ENCODE measurements at places on chromosomes 16 and 17. TPM values are rescaled to one million over a fixed set of nuclear protein-coding genes. Genes with fewer than 3 reads are reported as not detected.

- DNase-seq = no peak
These were observed 76.9 kb downstream of the CYB561 start for GRCh38 chr17:63369233-63369632.

DNA sequence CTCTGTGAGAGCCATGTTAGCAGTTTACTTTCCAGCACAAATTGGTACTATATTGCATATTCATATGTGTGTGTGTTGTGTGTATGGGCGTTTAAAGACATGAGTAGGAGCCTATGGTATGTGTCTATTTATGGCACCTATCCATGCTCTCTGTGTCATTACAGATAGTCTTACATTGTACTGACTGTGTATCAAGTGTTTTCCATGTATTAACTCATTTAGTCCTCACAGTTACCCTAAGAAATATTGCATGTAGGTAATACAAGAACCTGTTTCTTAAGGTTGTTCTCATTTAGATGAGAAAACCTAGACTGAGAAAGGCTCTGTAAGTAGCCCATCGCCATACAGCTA lies 1.6 kb downstream of the ALG1 start:
- DNase-seq = no peak

DNA sequence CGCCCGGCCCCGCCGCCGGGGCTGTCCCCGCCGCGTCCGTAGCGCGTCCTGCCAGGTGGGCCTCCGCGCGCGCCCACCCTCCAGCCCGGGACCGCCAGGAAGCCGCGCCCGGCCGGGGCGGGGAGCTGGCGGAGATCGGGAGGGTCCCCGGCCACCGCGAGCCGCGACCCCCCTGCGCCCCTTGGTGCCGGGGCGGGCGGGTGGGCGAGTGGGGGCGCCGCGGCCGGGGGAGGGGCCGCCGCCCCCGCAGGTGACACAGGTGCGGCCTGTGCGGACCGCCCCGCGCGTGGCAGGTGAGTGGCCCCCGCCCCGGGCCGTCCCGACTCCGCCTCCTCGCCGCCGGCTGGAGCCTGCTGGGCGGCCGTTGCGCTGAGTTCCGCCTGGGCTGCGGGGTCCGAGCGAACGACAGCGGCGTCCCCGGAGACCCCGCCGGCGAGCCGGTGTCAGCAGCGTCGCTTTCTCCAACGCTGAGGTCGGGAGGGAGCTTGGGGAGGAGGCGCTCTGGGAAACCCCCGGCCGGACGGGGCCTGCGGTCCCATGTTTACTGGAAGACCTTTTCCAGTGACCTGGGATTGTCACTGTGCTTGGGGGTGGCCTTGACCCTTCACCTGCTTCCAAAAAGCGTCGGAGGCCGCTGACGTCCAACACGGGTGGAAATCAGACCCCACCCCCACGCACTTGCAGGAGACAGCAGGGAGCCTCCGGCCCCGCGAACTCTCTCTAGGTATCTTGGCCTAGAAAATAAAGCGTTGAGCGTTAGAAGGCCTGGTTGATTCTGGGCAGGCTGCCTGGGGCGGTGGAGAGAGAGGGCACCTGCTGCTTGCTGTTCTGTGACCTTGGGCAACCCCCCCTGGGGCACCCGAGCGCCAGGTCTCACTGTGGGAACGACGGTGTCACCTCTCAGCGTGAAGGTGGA lies 542 bp downstream of the KLHL36 start:
- DNase-seq = peak; percentile 31

DNA sequence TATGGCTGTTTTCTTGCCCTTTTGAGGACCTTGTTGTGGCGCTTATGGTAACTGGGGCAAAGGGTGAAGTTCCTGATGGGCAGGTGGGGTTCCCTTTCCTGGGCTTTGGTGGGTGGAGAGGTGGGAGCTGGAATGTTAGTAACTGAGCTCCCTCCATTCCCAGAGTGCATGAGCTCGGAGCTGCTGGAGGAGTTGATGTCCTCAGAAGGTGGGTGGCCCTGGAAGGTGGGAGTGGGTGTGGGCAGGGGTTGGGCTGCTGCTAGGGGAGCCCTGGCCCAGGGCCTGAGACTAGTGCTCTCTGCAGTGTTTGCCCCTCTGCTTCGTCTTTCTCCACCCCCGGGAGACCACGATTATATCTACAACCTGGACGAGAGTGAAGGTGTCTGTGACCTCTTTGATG lies 1.2 kb upstream of the ELMO3 start:
- no peak for DNase-seq

DNA sequence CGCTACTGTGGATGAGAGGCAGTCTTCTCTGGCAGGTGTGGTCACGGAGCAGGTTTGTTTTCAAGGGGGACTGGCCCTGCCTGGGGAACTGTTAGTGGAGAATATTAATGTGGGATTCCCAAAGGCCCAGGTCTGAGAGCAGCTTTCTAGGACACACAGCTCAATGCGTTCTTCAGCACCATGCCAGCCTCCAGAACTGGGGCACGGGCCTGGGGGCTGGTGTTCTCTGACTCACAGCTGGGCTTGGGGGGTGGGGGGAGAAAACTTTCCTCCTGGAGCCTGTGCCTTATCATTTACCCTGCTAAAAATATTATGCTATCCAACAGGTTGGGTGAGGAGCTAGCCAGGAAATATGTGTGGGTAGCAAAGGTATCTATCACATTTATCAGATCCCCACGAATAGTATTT lies 13.5 kb upstream of the LHX1 start:
- peak; percentile 43 for DNase-seq

DNA sequence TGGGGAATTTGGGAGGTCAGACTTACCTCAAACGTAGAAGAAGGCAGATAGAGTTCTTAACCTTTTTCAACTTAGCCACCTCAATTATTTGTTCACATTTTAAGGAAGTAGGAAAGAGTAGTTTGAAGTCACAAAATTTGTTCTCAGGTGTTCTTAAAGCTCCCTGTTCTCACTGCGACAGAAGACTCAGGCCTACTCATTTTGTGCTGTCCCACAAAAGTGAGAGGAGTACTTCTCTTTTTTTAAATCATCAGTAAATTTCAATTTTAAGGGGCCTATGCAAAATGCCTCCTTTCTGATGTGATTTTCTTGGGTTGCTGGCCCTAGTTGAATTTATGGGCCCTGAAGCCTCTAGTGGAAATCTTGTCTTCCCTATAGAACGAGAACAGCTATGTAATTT lies 133.4 kb downstream of the MAP2K6 start:
- no peak for DNase-seq

- DNase-seq = no peak
These were observed 14.7 kb downstream of the DEXI start for GRCh38 chr16:10927497-10928112.

Gene TAT
- total RNA-seq = not detected

Gene SLC5A2
- total RNA-seq = 0.29 TPM
